ENCODE measurements at places on chromosomes 2 and 18.

- no peak for DNase-seq
Measured at GRCh38 chr18:67281746-67282145, 234.8 kb downstream of the DSEL start.

DNA sequence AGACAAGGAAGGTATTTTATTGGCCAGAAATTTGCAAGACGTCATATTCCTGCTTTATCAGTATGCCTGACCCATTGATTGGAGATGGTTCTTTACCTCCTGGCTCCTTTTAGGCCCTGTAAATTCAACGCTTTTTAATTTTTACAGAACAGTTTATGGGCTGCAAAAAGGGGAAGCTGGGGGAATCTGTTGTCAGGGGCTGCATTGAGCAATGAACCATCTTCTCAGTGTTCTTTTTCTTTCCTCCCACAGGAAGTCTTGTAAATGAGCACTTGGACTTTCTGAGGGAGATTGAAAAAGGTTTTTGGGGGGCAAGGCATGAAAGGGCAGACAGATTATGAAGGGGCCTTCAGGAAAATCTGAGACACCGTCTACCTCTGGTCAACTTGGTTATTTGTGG lies 503.6 kb upstream of the TNP1 start:
- DNase-seq, result no peak

GRCh38 chr2:85800586-85800985 lies 46.8 kb downstream of the ATOH8 start:
- no peak for DNase-seq

DNA sequence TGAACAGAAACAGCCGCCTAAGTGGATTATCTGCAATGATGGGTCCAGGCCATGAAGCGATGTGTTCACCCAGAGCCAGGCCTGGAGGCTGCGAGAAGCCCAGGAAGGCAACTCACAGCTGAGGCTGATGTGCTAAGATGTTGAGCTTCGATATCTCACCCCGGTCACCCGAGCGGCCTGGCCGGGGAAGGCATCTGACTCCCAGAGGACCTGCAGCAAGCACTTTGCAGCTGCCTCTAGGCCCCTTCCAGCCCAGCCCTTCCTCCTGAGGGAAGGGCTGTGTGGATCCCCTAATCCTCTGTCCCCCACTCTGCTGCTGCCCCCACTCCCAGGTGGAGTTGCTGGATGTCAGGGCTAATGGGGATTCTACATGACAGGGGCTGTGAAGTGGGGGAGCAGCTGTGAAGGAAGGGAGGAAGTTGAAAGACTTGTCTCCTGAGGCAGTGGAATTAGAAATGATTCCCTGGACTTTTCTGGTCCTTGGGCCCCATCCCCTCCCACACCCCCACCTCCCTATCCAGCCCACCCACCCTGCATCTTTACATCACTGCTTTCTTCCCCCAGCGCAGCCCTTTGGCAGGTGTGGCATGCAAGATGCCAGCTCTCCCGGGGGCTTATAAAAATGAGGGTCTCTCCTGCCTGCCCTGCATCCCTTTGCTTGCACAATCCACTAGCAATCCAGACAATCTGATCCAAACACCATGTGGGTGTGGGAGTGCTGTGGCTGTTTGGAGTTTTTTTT lies 4.3 kb downstream of the ATP6V1B1 start:
- no peak for DNase-seq

DNA sequence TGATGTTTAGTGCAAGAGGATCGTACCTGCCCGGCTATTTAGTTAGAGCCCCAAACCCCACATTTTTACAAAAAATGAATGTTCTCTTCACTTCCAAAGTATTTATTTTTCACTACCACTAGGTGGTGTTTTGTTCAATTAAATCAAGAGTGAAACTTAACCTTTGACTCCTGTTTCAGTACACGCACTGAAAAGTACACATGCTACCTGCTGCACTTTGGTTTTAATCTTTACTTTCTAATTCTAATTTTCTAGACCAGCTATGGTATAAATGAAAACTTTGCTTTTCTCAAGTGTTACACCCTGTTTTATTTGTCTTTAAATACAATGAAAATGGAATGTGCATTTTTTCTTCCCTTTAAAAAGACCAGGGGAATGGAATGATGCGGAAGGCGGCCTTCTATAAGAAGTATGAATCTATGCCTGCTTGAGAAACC lies 31.4 kb upstream of the CHN1 start:
- no peak for DNase-seq

- DNase-seq, result no peak
Measured at GRCh38 chr2:181904022-181904632, 12.6 kb downstream of the ITPRID2 start.

GRCh38 chr2:163667064-163667887 lies 68.5 kb downstream of the FIGN start:
- DNase-seq, result no peak

DNA sequence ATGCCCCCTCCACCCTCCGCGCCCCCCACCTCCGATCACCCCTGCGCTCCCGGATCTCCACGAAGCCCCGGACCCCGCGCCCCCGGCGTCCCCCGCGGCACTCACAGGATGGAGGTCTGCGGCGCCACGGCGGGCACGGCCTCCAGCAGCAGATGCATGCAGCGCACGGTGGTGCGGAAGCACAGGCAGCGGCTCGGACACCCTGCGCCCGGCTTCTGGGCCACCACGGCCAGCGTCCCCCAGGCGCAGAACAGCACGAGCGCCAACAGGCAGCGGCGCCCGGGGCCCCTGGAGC lies 217 bp downstream of the PXDN start:
- DNase-seq, result no peak

GRCh38 chr2:212945526-212945925 lies 205.9 kb downstream of the IKZF2 start:
- DNase-seq, result no peak
